ENCODE measurements at places on chromosomes 5 and 9.
A peak's percentile ranks its signal among the peaks of the same experiment; 100 is the strongest.

DNA sequence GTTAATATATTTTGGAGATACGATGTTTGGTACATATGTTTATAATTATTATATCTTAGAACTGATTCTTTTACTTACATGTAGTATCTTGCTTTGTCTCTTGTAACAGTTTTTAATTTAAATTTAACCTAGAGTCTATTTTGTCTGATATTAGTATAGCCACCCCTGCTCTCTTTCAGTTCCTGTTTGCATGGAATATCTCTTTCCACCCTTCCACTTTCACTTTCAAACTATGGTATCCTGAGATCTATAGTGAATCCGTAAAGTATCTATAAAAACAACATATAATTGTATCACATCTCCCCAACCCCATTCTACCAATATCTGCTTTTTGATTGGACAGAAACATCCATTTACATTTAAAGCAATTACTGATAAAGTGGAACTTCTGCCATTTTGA, 7.2 kb downstream of the IRGM start:
- no peak for DNase-seq

DNA sequence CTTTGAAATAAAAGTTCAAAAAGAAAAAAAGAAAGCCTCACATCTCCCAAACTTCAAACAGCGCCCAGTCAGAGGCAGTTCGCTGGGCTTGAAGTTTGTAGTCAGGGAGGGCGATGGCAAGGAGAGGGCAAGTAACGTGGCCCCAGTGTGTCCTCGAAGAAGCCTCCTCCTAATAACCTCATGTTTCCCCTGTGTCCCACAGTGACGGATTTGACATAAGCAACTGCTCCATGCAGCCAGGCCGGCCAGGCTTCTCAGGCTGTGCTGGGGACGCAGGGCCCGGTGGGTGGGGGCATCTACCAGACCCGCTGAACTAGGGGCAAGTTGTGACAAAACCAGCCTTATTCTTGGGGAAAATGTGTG, 172.2 kb downstream of the ERCC6L2 start:
- no peak for DNase-seq

GRCh38 chr9:19381656-19382055, 1.6 kb upstream of the RPS6 start:
- DNase-seq, result no peak

- DNase-seq, result no peak
These were observed 106.8 kb upstream of the PTGER4 start for GRCh38 chr5:40572937-40573336.

DNA sequence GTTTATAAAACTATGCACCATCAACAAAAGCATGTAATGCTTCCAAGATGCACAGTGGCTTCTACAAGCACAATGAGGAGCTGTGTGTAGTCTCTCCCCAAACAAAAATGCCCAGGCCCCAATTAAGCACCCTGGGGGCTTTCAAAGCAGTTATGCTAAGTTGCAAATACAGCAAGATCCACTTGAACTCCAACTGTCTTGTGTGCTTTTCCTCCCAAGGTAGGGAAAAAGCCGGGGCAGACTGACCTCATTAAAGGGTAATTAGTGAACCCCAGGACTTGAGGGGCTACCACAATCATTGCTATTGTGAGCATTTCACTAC, 13.1 kb downstream of the ZNF608 start:
- no peak for DNase-seq

GRCh38 chr5:150350524-150351344, 6.8 kb upstream of the TCOF1 start:
- DNase-seq, result peak; percentile 59

- no peak for DNase-seq
These were observed 1090.5 kb upstream of the SEMA6A start for GRCh38 chr5:117665121-117665520.

DNA sequence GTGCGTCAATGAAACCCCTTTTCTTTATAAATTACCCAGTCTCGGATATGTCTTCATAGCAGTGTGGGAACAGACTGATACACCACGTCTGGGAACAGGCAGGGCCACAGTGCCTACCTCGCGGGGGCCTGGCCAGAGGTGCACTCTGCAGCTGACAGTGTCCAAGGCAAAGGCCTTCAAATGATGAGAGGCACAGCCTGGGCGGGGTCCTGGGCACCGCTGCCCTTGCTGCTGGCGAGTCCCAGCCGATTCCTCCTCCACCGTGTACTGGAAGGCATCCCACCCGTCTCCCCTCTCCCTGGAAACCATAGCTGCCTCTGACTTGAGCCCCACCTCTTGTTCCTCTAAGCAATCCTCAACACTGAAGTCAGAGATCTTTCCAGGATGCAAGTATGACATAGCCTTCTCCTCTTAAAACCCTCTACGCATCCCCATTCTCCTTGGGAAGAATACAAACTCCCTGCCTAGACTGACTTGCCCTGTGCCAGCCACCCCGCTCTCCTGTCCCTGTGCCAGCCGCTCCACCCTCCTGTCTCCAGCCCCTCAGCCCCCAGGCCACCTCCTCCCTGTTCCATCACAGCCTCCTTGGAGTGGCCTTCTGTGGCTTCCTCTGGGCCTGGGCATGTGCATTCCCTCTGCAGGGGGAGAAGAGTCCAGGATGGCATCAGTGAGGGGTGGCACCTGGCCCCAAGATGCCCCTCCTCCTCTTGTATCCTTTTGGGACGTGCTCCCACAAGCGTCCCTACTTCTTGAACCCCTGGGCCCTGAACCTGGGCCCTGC, 8.1 kb upstream of the COL5A1 start:
- no peak for DNase-seq

- no peak for DNase-seq
These were observed 2.7 kb downstream of the AOPEP start for GRCh38 chr9:94729199-94729598.

DNA sequence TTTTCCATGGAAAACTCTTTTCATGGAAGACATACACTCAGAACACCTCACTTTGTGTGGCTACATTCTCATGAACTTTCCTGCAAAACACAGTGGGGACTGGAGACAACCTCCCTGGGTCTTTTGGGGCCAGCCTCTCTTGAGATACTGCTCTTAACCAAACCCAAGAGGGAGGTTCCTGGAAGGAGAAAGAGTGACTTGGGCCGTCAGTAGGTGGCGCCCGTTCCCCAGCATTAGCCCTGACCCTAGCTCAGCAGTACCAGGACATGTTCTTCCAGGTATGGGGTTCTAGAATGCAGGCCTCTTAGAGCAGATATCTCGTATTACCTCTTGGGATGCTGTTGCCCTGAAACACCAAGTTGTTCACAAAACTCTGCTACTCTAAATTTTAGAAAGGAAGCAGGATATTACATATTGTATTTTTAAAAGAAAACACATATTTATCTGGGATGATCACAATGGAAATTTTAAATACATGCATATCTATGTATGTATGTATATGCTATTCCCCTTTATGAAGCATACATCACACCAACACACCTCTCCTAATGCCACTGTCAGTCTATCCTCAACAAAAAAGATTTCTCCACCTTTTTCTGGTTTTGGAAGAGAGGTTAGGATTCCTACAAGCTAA, 15.8 kb upstream of the GLIS3 start:
- peak; percentile 63 for DNase-seq

- no peak for DNase-seq
These were observed 180.9 kb downstream of the ZNF462 start for GRCh38 chr9:107043886-107044285.

Data from T-helper 2 cell treated with Interferon-gamma antibody and Interleukin-4, amounts not matched to agents 5 μg/mL and 100 μg/mL, for 36 hours (primary cell).